ENCODE measurements at places on chromosomes 13 and 19.

DNA sequence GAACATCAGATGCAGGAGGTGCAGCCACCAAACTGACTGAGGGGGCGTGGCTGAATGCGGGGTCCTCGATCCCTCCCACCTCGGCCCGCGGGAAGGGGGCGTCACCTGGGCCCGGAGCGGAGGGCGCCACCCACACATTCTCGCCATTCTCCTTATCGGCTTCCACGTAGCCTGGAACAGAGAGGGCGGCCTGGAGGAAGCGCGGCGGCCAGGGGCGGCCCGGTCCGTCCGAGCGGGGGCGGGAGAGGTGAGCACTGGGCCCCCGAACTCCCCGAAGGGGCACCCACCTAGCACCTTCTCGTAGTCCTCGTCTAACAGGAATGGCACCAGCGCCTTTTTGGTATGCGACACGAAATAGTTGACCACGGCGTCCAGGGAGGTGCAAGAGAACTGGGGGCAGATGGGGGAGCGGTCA is 11.8 kb downstream of the STAP2 start:
- DNase-seq, result no peak

DNA sequence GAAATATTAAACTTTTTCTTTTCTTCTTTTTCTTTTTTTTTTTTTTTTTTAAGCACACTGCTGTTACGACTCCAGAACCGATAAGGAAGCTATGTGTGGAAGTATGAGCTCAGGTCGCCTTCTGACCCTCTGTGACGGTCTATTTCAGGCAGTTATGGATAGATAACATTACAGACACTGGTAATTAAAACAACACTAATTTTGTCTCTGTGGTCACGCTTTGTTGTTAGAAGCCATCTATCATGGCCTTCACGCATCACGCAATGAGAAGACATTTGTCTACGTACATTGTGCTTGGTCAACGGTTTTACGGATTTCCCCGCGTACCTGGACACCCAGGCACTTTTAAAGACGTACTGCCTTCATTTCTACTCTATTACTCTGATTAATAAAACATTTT is 306.0 kb upstream of the ZNF507 start:
- no peak for DNase-seq

- DNase-seq, result no peak
Observed at GRCh38 chr13:100409132-100409531, 179.5 kb downstream of the GGACT start.

GRCh38 chr13:106795847-106796246 is 227.9 kb upstream of the ARGLU1 start:
- no peak for DNase-seq

- DNase-seq, result no peak
Observed at GRCh38 chr13:98942485-98942884, 35.4 kb downstream of the DOCK9 start.

DNA sequence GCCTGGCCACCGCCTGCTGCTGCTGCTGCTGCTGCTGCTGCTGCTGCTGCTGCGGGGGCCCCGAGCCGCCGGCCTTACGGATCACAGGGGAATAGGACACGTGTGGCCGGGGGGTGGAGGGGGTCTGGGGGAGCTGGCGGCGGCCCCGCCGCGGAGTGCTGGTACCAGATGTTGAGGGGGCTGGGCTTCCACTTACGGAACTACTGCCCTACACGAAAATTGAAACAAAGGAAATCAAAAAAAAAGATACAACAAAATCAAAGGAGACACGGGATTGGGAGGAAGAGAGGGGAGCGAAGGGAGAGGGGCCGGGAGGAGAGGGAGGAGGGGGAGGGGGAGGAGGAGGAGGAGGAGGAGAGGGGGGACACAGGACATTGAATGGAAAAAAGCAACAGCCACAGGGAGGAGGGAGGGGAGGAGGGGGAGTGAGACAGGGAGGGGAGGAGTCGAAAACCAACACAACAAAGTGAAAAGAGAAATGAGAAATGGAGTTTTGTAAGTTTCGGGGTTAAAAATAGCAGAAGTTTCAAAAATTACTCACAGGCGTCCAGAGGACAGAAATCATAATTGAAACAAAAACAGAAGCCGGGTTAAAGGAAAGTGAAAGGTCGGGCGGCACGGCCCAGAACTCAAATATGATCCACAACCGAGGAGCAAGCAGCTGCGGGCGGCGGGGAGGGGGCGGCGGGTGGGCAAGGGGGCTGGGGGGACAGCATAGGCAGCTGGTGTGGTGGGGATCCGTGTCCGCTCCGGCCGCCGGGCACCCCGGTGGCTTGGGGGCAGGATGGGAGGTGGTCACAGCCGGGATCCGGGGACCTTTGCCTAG is 57.8 kb downstream of the IER2 start:
- peak; percentile 92 for DNase-seq
